ENCODE measurements at places on chromosomes 4 and X. TPM values are rescaled to one million over a fixed set of nuclear protein-coding genes. Genes with fewer than 3 reads are reported as not detected.

- no peaks in the 10 kb centered on the region for H3K36me3 ChIP-seq
- no peak overlapping the region for H3K27ac ChIP-seq
- peaks cover 4% of the 10 kb centered on the region for H3K4me1 ChIP-seq
- no peak for DNase-seq
Measured at GRCh38 chrX:11419102-11419501, 125.9 kb downstream of the AMELX start.

DNA sequence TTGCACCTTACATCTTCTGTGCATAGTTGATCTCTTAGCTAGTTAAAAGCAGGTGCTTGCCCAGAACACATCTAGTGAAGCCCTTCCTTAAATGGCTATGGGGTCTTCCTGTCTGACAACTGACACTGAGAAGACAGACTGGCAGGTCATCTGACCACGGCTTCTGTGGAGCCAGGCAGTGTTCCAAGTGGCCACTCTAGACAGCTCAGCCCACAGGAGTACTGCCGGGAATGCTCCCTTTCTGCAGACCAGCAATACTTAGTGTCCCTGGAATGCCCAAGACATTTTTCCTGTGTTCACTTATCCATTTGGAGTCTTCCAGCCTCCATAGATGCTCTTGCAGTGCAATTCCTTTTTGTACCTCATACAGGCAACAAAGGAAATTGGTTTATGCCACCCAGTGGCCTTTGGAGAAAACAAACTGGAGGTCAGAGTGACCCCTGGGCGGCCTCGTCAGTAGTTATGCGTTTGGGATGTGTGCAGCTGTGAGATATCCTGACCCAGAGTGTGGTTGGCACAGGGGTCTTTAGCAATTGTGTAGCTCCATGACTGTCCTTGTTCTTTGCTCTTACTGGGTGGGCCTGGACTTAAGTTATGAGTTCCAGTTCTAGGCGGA is 335.5 kb downstream of the ARHGAP10 start:
- no peak overlapping the region for H3K4me3 ChIP-seq
- H3K27ac ChIP-seq, result no peak overlapping the region
- H3K36me3 ChIP-seq, result no peaks in the 10 kb centered on the region
- no peaks in the 10 kb centered on the region for H3K4me1 ChIP-seq
- H3K27me3 ChIP-seq, result no peaks in the 10 kb centered on the region

- no peak for DNase-seq
- no peak overlapping the region for H3K27ac ChIP-seq
- no peaks in the 10 kb centered on the region for H3K4me1 ChIP-seq
- H3K27me3 ChIP-seq, result no peaks in the 10 kb centered on the region
- no peak overlapping the region for H3K4me3 ChIP-seq
- peaks cover 4% of the 10 kb centered on the region for H3K36me3 ChIP-seq
Measured at GRCh38 chr4:135476272-135476671, 1274.7 kb upstream of the PABPC4L start.

The BBS12 gene
- 2.2 TPM for total RNA-seq

- no peak for DNase-seq
- H3K4me3 ChIP-seq, result no peak overlapping the region
- no peak overlapping the region for H3K27ac ChIP-seq
- H3K36me3 ChIP-seq, result no peaks in the 10 kb centered on the region
- peaks cover 13% of the 10 kb centered on the region for H3K27me3 ChIP-seq
- no peaks in the 10 kb centered on the region for H3K4me1 ChIP-seq
Measured at GRCh38 chr4:80216100-80216761, 18.9 kb downstream of the PRDM8 start.

DNA sequence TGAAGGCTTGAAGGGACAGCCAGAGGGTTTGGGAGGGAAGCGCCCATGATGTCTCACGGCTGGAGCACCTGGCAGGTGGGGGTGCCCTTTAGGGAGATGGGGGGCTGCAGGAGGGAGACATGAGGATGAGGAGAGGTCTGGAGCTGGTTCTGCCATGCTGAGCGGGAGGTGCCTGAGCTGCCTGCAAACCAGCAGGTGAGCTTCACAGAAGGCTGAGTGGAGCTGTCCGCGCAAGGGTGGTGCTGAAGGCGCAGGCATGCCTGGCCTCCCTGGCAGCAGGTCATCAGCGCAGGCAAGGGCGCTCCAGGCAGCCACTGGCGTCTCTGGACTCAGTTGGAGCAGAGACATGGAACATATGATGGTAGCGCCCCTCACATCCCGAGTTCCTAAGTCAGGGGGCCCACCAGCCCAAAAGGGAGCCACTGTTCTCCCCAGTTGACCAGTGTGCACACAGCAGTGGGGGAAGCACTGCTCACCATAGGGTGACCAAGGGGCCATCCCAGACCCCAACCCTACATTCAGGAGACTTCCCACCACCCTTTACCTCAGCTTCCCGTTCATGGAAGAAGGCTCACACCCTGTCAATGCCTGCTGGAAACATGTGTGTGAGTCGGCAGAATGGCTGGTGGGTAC is 25.8 kb downstream of the ADRA2C start:
- H3K4me1 ChIP-seq, result peaks cover 6% of the 10 kb centered on the region
- DNase-seq, result no peak
- H3K4me3 ChIP-seq, result no peak overlapping the region
- no peak overlapping the region for H3K27ac ChIP-seq
- peaks cover 11% of the 10 kb centered on the region for H3K36me3 ChIP-seq
- peaks cover 27% of the 10 kb centered on the region for H3K27me3 ChIP-seq
